ENCODE measurements at places on chromosomes 11 and 22.

DNA sequence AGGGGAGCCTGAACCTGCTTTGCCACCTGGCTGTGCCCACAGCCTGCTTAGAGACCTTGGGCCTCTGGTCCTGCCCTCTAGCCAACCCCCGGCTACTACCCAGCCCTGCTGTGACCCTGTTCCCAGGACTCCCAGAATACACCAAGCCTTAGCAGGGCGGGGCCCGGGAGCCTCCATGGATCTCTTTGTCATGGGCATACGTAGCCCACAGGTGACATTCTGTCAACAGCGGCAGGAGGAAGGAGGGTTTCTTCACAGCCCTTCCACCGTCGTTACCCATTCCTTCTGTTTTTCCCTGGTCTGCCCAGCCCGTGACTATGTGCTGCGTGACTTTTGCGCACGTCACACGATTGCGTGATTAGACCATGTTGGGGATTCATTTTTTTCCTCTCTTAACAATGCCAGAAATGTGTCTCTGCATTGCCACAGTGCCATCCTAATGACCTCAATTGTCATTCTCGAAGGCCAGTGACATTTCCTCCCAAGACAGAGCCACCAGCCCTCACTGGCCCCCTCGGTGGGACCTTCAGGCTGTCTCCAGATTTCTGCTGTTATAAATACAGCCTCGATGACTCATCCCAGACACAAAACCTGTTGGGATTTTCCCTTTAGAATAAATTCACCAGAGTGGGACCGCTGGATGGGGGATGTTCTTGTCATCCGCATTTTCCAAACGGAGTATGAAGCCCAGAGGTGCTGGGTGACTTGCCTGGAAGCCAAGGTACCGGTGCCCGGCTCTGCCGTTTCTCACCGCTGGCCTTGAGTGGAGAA is 9.0 kb downstream of the SYT12 start:
- DNase-seq, result no peak

DNA sequence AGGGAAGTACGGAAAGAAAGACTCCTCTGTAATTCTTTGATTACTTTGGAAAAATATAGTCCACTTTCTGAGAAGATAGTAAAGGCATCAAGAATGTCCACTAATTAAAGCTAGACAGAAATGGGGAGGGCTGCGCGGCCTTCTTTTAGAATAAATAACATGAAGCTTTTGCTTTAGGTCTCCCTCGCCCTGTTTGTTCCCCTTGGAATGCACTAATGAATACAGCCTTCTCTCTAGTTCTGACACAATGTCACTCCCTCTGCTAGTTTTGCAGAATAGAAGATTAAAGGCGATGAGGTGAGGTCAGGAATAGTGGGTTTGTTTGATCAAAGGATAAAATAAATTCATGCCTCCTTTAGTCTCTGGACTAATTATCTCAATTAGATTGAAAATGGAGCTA is 543.9 kb downstream of the OPCML start:
- no peak for DNase-seq

DNA sequence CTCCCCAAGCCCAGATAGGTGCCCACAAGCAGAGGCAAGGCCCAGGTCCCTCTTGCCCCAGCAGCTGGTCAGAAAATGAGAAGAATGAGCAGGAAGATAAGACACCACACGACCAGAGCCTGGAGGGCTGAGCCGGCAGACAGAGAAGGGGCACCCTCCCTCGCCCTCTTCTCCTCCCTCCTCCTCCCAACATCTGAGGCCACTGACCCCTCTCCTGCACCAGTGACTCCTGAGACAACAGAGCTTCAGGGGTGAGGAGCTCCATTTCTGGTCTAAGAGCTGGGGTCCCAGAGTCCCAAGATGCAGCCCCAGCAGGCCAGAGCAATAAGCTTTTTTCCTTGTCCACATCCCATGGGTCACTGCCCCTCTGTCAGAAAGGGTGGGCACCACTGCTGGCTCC is 159.2 kb downstream of the TRIM29 start:
- no peak for DNase-seq

DNA sequence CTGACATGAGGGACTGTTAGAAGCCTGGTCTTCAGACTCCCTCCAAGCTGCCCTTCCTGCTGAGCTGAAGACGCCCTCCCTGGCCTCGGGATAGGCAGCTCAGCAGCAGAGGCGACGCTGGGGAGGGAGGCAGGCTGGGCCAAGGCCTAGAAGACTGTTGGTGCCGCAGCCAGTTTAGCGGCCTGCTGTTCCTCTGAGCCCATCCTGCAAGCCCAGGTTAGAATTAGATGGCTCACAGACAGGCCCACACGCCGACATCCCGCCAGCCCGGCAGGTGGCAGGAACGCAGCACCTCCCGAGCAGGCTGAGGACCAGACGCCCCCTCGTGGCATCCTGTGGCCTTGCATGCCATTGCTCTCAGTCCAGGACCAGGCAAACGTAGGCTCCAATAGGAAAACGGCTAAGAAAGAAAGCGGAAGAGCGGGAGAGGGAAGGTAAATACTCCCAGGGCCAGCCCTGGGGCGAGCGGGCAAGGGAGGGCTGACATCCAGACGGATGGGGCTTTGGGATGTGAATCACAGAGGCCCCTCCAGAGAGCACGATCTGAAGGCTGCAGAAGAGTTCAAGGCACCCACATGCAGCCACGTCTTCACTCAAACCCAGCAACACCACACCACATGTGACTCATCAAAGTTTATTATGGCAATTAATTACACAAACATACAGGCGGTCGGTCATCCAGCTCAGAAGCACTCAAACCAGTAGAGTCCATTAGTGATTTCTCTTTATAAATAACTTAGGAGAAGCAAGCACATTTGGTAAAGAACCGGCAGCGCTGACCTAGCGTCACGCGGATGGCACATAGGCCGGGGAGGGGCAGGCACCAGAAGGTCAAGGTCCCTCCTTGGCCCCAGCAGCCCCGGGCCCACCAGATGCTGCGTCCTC is 27.6 kb downstream of the CD5 start:
- DNase-seq, result no peak

DNA sequence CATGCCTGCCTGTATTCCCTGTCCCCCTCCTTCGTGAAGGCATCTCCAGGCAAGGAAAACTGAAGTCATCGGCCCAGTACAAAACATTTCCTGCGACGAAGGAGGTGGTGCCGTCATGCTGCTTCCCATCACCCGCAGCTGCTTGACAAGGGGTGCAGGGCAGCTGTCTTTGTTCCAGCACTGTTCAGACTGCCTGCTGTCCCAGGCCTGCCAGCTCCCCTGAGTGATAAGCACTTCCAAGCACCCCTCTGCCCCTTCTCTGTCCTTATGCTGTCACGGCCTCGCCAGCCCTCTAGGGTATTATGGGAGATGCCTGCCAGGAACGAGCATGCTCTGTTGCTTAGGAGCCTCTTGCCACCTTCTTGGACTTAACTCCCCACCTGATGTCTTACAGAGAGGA is 37.1 kb upstream of the BSX start:
- DNase-seq, result no peak

DNA sequence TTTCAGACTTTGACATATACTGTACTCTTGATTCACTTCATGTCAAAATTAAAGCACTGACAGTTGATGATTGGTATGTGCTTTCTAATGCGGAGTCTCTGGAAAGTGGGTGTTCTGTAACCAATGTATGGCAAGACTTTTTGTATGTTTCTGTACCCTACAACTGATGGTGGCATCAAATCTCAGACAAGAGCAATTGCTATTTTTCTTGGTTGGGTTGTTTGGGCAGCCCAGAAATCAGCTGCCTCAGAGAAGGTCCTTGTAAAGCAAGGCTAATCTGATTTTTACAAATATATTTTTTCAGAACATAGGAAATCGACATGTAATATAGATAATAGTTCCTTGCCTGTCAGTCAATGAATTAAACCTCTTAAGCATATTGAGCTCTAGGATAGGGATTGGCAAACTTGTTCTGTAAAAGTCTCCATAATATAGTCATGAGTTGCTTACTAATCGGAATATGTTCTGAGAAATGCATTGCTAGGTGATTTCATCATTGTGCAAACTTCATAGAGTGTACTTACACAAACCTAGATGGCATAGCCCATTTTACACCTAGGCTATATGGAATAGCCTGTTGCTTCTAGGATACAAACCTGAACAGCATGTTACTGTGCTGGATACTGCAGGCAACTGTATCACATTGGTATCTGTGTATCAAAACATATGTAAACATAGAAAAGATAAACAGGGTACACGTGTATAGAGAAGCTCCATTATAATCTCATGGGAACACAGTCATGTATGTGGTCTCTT is 10.2 kb upstream of the OOSP4A start:
- DNase-seq, result no peak

DNA sequence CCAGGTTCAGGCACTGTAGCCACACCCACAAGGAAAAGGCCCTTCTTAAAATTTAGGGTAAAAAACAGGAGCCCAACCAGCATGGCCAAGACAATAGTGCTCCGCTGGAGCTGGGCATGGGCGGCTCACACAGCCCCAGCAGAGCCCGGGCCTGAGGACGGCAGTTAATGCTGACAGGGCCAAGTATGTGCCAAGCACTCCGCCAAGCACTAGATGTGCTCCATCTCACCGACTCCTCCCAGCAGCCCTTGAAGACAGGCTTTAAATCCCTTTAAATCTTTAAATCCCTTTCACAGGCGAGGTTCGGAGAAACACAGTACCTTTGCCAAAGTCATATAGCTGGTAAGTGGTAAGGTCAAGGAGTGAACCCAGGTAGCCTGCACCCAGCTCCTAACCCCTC is 4.8 kb downstream of the ARFGAP2 start:
- no peak for DNase-seq

GRCh38 chr11:3220521-3221407 is 2.2 kb upstream of the MRGPRG start:
- DNase-seq, result no peak

- DNase-seq, result no peak
Measured at GRCh38 chr11:25566298-25567200, 765.4 kb upstream of the ANO3 start.

- no peak for DNase-seq
Measured at GRCh38 chr11:100759106-100759505, 72.0 kb downstream of the ARHGAP42 start.

DNA sequence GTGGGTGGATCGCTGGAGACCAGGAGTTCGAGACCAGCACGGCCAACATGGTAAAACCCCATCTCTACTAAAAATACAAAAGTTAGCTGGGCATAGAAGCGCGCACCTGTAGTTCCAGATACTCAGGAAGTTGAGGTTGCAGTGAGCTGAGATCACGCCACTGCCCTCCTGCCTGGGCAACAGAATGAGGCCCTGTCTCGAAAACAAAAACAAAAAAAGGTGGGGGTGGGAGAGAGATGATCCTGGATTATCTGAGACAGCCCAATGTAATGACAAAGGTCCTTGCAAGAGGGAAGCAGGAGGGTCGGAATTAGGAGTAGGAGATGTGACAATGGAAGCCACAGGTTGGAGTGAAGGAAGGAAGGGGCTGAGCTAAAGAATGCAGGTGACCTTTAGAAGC is 87.6 kb upstream of the APOA1 start:
- DNase-seq, result no peak

GRCh38 chr11:33892906-33893594 is 1.2 kb upstream of the LMO2 start:
- peak; percentile 13 for DNase-seq

- no peak for DNase-seq
Measured at GRCh38 chr11:75781296-75781695, 12.7 kb downstream of the DGAT2 start.

- no peak for DNase-seq
Measured at GRCh38 chr22:43164636-43165035, 13.3 kb downstream of the TSPO start.

- DNase-seq, result no peak
Measured at GRCh38 chr11:59188954-59189353, 17.0 kb downstream of the DTX4 start.

DNA sequence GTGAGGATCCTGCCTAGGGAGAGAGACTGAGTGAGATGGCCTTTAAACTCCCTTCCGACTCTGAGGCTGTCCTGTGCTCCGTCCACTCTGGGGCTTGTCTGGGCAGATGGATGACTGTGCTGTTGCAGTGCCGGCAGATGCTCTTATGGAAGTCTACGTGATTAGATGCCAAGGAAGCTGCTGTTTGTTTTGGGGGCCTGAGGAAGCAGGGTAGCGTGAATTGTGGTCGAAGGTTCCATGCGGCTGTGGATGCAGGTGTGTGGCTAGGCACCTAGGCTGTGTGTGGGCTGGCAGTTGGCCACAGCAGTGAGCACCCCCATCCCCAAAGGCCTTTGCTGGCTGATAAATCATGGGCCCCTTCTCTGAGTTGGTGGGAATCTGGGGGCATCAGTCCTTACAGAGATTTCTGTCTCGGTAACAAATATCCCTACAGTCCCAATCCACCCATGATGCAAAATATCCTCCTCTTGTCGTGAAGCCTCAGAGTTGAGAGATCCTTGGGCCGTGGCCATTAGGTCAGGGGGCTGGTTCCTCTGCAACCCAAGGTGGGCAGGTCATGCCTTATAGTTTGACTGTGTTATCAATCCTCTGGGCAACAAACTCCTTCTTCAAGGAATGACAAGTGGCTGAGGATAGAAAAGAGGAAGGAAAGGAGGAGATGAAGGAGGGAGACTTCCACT is 31.2 kb downstream of the AMPD3 start:
- DNase-seq, result no peak

DNA sequence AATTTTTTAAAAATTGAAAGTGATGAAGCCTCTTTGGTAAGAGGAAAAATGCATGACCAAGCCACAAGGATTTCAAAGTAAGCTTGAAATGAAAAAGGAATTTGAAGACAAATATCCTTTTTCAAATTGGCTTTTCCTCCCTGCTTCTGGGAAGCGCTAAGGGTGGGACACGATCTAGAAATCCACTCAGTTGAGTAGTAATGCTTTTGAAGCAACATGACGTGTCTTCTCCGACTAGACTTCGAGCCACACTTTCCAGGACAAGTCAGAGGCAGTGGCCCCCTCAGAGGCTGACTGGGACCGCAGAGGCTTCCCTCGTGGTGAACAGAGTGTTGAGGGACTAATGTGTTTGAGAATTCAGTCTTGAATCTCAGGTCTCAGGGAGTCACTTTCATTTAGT is 39.8 kb downstream of the KREMEN1 start:
- no peak for DNase-seq

- peak; percentile 40 for DNase-seq
Measured at GRCh38 chr22:42939941-42940653, 74.9 kb downstream of the PACSIN2 start.

DNA sequence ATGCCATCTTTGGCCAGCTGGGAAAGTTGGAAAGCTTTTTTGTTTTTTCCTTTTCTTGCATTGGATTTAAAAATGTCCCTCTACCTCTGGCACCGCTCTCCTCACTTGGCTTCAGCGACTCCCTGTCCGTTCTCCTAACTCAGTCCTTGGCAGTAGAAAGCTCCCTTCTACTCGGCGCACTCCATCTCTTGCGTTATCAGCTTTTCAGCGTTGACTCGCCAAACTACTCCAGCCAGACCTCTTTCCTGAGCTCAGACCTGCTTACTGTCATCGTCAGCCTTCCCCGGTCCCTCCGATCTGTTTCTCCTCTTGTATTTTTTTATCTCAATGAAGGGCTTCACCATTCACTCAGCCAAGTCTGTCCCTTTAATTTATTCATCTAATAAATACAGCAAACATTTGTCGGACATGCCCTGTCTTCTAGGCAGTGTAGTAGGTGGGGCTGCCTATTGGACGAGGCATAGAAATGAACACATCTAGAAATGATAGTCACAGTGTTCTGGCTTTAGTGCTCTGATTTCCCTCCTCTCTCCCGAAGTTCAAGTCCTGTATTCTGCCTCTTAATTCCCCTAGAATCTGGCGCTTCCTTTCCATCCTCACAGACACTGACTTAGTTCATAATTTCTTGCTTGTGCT is 839 bp downstream of the CEP164 start:
- peak; percentile 72 for DNase-seq
